Breast epithelium (tissue), 4 donors: ENCODE measurements at places on chromosomes 3 and 15. TPM values are rescaled to one million over a fixed set of nuclear protein-coding genes. Genes with fewer than 3 reads are reported as not detected.
A peak's percentile ranks its signal among the peaks of the same experiment; 100 is the strongest.

- no peak for DNase-seq
These were observed 42.0 kb downstream of the GALNT15 start for GRCh38 chr3:16216373-16216935.

GRCh38 chr15:35141743-35142471 is 56.8 kb upstream of the NANOGP8 start:
- no peak for DNase-seq

GRCh38 chr3:74167926-74168325 is 446.5 kb downstream of the CNTN3 start:
- DNase-seq: no peak

DNA sequence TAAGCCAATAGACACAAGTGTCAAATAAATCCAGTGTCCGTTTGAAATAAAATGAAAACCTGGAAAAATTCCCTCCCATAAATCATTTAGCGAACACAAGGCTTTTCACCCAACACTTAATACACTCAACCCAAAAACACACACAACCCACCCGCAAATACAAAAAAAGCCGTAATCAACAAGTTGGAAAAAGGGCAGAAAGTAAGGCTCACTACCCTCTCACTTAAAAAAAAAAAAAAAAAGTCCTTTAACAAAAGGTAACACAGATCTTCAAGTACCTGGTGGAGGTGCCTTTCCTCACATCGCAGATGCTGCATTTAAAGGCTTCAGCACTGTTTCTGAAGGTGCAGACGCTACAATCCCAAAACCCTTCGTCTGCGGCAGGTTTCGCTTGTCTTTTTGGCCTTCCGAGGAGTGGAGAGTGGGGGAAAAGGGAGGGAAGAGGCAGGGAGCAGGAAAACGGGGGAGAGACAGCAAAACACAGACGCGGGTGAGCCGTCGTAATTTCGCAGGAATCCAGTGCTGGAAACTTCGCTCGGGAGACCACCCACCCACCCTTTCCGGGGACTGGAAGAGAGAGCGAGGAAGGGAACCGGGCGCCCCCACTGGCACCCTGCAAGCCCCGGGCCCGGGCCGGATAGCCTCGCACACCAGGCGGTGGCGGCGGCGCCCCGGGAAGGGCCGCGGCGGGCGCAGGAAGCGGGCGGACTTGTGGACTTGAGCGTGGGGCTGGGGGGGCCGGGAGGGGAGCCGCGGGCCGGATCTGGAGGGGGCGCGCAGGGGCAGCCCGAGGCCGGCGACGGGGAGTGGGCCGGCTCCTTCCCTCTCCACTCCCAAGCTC is 401.8 kb downstream of the SHQ1 start:
- DNase-seq: peak; percentile 55

DNA sequence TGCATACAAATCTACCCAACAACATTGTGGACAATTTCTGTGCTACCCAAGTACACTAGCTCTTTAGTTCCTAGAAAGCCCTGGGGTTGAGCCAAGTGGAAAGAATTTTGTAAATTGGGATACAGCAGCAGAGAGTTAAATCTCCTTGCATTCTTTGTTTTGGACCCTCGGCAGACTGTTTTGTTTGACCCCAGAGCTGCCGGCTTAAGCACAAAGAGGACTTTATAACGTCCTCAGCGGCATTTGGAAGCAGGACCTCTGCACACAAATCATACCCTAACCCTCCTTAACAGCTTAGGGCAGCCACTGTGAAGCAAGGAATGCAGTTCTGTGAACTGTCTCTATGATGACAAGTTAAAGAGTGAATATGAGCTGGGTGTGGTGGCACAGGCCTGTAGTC is 415.3 kb downstream of the CNTN4 start:
- no peak for DNase-seq

DNA sequence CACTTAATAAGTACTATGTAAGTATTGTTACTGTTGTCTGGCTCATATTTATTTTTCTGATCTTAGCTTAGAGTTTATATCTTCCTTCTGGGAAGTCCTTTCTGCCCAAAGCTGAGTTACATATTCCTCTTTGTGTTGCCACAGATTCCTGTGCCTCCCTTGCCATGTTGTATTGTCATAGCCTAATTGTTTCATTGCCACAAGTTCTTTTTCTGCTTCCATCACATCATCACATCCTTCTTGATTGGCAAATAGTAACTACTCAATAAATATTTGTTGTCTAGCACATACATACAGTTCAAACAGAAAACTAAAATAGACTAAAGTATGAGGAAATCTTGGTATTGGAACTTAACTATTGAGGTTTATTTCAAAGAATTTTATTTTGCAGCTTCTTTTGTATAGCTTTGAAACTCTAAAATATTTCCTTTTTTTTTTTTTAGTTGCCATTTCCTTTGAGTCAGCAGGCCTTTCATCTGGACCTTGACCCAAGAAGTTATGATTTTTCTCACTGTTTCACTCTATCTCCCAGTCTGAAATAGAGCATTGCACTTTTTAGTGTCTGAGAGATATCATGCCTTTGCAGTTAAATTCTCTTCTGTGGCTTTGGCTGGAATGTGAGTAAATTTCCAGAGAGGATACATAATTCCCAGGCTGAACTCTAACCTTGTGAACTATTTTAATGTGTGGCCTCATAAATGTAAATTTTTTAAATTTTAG is 98.2 kb downstream of the ZNF609 start:
- no peak for DNase-seq

- no peak for DNase-seq
These were observed 372.0 kb downstream of the NEK10 start for GRCh38 chr3:26997226-26997625.

- DNase-seq: no peak
These were observed 265.9 kb downstream of the SHQ1 start for GRCh38 chr3:72582211-72582878.

GRCh38 chr15:69979262-69979661 is 118.5 kb downstream of the TLE3 start:
- no peak for DNase-seq

DNA sequence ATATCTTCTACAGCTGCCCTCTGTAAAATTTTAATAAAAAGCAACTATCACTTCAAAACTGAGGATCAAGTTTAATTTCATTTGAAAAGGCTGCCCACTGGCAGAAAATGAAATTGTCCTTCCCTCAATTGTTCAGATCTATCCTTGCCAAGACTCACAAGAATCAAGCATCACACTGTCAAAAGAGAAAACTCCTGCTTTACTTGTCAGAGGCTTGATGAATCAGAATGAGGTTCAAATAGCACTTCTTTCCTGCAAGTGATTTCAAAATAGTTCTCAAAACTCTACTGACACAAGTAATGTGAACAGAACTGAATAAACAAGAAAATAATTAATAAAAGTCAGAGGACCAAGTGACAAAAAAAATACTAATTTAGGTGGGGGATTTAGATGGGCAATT is 70.6 kb downstream of the GOLIM4 start:
- DNase-seq: no peak

GRCh38 chr3:128071771-128072453 is 19.7 kb downstream of the SEC61A1 start:
- DNase-seq: no peak

- DNase-seq: no peak
These were observed 42.1 kb downstream of the CCDC33 start for GRCh38 chr15:74278207-74278606.

UROC1 gene
- not detected for total RNA-seq

AGBL1 gene
- not detected for total RNA-seq
